M059J (cell line): ENCODE measurements at places on chromosomes 7 and 10. TPM values are rescaled to one million over a fixed set of nuclear protein-coding genes. Genes with fewer than 3 reads are reported as not detected.

GRCh38 chr10:71297343-71297742 lies 21.7 kb upstream of the SLC29A3 start:
- no peak for DNase-seq

DNA sequence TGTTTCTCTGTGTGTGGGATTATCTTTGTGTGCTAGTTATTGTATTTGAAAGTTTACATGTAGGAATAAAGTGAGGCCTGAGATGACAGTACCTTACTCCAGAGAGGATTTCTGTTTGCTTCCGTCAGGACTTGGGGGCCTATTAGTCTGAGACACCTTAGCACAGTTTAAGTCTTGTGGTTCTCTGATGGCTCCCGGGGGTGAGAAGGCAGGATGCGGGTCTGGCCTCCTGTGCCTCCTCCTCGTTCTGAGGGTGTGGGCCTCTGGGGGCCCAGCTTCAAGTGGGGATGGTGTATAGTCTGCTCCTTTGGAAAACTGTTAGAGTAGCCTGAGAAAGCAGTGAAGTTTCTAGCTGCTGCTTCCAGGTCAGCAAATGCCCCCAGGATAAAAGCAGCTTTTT lies 12.4 kb downstream of the MTURN start:
- DNase-seq: no peak

The ATRNL1 gene
- total RNA-seq: 5.4 and 6.1 TPM in 2 replicates

DNA sequence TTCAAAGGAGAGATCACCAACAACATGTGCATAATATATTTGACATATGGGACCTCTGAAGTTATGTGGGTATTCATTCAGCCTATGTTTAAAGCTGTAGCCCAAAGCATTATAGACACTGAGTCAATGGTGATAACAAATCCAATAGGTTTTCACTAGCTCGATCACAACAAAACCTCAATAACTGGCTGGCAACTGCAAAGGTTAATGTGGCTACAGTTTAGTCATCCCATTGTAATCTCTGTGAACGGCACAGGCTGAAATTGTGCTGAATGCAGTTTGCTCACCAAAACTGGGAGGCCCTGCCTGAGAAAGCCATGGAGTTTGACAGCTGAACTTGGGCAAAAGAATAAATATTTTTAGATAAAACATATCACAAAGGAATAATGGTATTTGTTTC lies 152.4 kb upstream of the ADO start:
- peak; percentile 80 for DNase-seq

GRCh38 chr7:29189743-29190201 lies 4.8 kb upstream of the CHN2 start:
- peak; percentile 25 for DNase-seq

- peak; percentile 25 for DNase-seq
Measured at GRCh38 chr7:138258197-138258559, 181.9 kb downstream of the AKR1D1 start.

GRCh38 chr10:20976891-20977290 lies 79.8 kb upstream of the NEBL start:
- no peak for DNase-seq
